ENCODE measurements at places on chromosomes 4 and X.

GRCh38 chr4:164904941-164905340 lies 28.0 kb downstream of the APELA start:
- DNase-seq, result no peak

GRCh38 chr4:7073526-7074390 lies 5.9 kb upstream of the GRPEL1 start:
- DNase-seq, result no peak

DNA sequence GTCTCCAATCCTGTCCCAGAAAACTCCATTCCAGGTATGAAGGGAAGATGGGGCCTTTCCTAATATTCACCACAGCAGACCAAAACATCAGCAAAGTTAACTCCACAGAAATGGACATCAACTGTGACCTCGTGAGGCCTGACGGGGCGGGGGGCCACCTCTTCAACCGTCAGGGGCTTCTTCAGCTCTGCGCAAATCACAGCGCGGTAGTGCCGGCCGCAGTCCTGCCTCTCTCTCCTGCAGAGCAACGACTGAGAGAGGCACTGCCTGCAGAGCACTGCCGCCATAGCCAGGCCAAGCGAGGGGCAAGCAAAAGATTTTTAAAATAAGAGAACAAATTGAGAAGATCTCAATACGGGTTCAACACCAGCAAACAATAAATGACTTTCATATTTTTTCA lies 226.2 kb downstream of the STPG2 start:
- DNase-seq, result no peak

GRCh38 chrX:153448556-153449367 lies 2.9 kb upstream of the TREX2 start:
- no peak for DNase-seq

GRCh38 chrX:25872786-25873185 lies 265.4 kb upstream of the MAGEB18 start:
- DNase-seq, result no peak

DNA sequence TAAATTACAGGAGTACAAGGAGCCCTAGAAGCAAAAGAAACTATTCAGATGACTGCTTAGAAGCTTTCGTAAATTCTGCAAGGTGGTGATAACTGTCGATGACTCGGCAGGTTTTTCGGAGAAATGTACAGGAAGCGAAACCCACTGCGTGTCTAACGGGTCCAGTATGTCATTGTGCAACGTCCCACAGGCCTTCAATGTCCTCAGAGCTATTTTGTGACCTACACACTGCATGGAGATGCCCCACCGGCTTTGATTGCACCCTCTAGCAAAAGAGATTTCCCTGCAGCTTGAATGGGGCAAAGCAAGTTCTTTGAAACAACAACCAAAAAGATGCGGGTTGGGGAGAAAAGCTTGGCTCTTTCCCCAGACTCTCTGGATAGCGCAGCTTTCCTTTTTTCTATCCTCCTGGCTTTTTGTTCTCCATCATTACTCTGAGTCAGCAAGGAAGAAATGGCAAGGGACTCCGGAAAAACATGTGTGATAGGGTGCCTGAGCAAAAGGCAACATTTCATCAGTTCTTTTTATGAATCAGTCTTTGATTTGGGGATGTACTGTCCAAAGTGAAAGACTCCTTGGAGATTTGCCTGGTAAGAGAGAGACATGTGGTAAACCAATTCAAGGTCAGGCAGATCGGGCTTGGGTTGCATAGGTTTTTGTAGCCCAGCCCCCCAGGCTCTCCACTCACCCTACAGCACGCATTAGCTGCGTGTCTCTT lies 112.0 kb upstream of the TBL1X start:
- DNase-seq, result no peak

GRCh38 chr4:3291969-3292570 lies 751 bp upstream of the RGS12 start:
- DNase-seq, result no peak

DNA sequence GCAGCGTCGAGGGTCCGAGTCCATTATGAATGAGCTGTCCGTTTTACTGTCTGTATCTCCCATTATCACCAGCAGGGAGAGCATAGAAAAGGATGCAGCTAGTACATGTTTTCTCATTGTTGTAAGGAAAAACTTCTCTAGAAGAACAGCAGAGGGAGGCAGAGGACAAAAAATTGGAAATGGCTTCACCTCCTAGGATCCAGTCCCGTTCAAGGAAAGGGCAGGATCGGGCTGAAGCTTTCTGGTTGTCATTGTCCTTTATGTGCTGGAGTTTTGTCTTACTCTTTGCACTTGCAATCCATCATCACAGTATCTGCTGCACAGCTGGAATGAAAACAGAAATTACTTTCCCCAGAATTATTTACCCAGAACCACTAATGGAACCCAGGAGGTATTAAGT lies 14.7 kb downstream of the NDP start:
- DNase-seq, result no peak

DNA sequence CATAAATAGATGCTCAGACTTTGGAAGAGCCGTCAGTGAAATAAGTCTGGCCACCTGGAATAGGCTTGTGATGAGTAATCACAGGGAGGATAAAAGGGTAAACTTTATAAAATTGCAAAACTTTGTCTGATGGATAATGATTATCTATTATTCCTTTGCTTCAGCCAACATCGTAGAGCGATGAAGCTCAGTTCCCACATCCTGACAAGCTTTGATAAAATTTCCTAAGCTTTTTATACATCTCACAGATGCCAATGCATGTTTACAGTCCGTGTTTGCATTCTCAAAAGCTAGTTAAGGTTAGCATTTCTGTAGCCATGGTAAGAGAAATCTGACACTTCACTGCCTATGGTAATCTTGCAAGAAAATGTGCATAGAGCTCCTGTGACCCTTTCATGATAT lies 15.4 kb upstream of the UGDH start:
- no peak for DNase-seq
